ENCODE measurements at places on chromosomes 3 and 15. TPM values are rescaled to one million over a fixed set of nuclear protein-coding genes. Genes with fewer than 3 reads are reported as not detected.

Gene A4GNT
- total RNA-seq = not detected

GRCh38 chr3:1600700-1601418 is 497.8 kb upstream of the CNTN4 start:
- no peaks in the 10 kb centered on the region for H3K27me3 ChIP-seq
- no peak overlapping the region for H3K27ac ChIP-seq
- DNase-seq = no peak
- no peaks in the 10 kb centered on the region for H3K4me1 ChIP-seq

DNA sequence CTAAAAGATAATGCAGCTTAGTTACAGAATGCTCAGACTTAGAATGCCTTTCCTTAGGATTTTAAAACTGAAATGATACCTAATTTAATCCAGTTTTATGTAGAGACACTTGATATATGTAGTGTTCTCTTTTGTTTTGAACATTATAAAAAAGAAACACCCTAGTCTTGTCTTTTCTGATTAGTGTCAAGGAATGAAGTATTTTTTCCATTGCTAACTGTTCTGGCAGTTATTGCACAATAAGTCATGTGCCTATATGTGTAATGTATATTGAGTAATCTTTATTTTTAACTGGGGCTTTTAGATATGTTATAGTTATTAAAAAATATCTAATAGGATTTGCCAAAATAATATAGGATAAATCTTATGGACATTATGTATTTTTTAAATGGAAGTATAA is 4.5 kb downstream of the ARL8B start:
- no peaks in the 10 kb centered on the region for H3K27me3 ChIP-seq
- DNase-seq = no peak
- H3K36me3 ChIP-seq = no peaks in the 10 kb centered on the region
- H3K4me1 ChIP-seq = peaks cover 49% of the 10 kb centered on the region
- no peak overlapping the region for H3K4me3 ChIP-seq
- no peak overlapping the region for H3K27ac ChIP-seq

- H3K4me1 ChIP-seq = no peaks in the 10 kb centered on the region
- H3K36me3 ChIP-seq = no peaks in the 10 kb centered on the region
- no peak for DNase-seq
- H3K27ac ChIP-seq = no peak overlapping the region
Observed at GRCh38 chr15:100913961-100914360, 5.2 kb upstream of the LRRK1 start.

GRCh38 chr15:76059320-76060117 is at the start of gene TMEM266:
Gene TMEM266, plus strand, starts transcription at chr15:76059985. Its CDS starts 74,279 bp downstream, at chr15:76134264.
- peak; percentile 65 for DNase-seq
- peaks cover 22% of the 10 kb centered on the region for H3K4me1 ChIP-seq
- H3K36me3 ChIP-seq = no peaks in the 10 kb centered on the region
- H3K4me3 ChIP-seq = peak within 1 kb of the TSS; percentile 79
- no peak within 1 kb of the TSS for H3K27ac ChIP-seq

- peak overlapping the region; percentile 67 for H3K4me3 ChIP-seq
- DNase-seq = peak; percentile 84
- no peaks in the 10 kb centered on the region for H3K36me3 ChIP-seq
- peak overlapping the region; percentile 89 for H3K27ac ChIP-seq
- peaks cover 59% of the 10 kb centered on the region for H3K4me1 ChIP-seq
- H3K27me3 ChIP-seq = no peaks in the 10 kb centered on the region
Observed at GRCh38 chr3:43389388-43390254, 103.3 kb downstream of the SNRK start.

DNA sequence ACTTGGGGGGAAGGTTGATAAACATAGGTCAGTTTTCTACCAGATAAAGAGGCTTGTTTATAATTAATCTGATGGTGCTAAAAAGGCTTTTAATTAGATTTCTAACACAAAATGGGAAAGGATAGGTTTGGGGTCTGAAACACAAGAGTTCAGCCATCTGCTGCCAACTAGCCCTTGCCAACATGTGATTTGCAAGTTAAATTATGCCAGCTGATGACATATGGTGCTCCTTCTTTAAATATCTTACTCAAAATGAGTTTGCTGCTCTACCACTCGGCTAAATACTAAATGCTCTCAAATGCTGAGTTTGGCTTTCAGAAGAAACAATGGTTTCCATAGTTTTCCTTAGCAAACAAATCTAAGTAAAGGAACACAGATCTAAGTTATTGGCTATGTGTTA is 557.8 kb upstream of the CCDC54 start:
- no peaks in the 10 kb centered on the region for H3K4me1 ChIP-seq
- no peaks in the 10 kb centered on the region for H3K27me3 ChIP-seq
- no peaks in the 10 kb centered on the region for H3K36me3 ChIP-seq
- H3K4me3 ChIP-seq = no peak overlapping the region
- no peak for DNase-seq
- H3K27ac ChIP-seq = no peak overlapping the region

DNA sequence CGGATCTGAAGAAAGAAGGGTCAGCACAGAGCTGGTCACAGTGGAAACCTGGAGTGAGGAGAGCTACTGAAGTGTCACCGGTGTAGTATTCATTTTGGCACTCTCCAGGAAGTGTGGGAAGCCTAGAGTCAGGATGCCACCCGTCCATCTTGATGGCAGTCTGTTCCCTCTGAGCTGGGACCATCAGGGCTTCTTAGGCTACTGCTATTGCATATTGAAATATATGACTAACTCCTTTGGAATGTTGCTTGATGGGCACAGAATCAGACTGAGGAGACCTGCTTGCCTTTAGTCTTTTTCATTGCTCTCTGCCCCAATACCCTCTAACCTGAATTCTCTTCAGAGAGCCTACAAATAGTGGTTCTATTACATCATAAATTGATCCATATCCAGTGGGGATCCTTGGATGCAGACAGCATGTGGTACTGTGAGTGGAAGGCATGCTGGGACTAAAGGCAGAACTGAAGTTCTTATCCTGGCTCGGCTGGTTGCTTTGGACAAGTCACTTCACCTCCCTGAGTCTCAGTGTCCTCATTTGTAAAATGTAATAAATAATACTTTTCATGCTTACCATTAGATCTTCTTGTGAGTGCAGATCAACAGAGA is 143.5 kb downstream of the PDE8A start:
- H3K27me3 ChIP-seq = no peaks in the 10 kb centered on the region
- H3K4me3 ChIP-seq = no peak overlapping the region
- H3K4me1 ChIP-seq = no peaks in the 10 kb centered on the region
- DNase-seq = no peak

- H3K4me3 ChIP-seq = no peak overlapping the region
- H3K27ac ChIP-seq = no peak overlapping the region
- H3K36me3 ChIP-seq = no peaks in the 10 kb centered on the region
- no peaks in the 10 kb centered on the region for H3K4me1 ChIP-seq
Observed at GRCh38 chr3:51813539-51813938, 34.5 kb upstream of the IQCF6 start.

DNA sequence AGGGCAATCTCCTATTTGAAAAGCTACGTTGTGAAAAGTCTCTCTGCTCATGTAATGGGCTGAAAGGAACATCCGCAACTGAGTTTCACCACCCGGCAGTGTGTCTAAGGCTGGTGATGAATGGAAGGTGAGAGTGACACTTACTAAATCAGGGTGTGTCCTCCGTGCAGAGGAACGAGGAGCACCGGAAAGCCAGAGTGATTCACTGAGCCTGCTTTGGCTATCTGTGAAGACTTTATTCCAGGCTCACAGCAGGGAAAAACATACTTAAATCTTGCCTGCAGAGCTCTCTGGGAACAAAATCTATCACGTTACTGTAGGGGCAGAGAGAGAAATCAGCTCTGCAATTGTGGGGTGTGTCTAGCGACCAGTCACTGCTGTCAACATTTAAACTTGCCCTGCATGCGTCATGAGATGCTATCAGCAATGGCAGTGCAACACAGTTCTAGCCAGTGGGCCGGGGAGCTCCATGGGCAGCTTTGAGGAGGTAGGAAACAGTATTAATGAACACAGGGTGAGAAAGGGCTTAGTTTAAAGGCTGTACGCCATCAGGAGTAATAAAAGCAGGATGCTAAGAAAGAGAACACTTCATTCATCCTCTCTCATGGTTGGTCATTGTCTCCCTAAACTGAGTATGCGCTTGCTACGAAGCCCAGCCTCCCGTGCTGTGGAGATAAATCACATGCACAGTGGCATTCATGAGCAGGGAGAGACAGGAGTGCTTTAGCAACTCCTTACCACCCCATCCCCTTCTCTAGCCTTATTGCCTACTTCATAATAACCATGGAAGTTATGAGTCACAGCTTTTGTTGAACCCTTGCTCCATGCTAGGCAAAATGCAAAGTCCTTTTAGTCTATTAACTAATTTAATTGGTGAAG is 542.7 kb upstream of the ADAMTS9 start:
- H3K4me1 ChIP-seq = no peaks in the 10 kb centered on the region
- H3K4me3 ChIP-seq = no peak overlapping the region
- H3K36me3 ChIP-seq = no peaks in the 10 kb centered on the region

Data from natural killer cell treated with Interleukin-12 subunit alpha and Interleukin-12 subunit beta and Interleukin-15 and Interleukin-18, amount 100 ng/mL, for 72 hours (primary cell).